Endothelial cell of umbilical vein (primary cell): ENCODE measurements at places on chromosomes 3 and 15. TPM values are rescaled to one million over a fixed set of nuclear protein-coding genes. Genes with fewer than 3 reads are reported as not detected.
A peak's percentile ranks its signal among the peaks of the same experiment; 100 is the strongest.

GRCh38 chr3:54756330-54756731, 171.5 kb downstream of the LRTM1 start:
- no peak for DNase-seq

DNA sequence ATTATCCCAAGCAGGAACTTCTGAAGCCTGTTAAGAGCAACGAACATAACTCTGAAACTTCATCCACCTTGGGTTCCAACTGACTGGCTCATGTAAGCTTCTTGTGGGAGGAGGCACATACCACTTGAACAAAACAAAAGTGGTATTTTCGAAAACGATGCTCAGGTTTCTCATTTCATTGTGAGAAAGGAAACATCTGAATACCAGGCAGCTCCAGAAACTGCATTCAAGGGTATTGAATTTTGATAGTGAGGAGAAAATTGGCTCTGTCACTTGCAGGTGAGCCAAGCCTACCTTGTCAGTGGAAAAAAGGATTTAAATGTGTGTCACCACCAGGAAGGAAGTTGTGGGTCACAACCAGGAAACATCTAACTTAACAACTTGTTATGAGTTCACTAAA, 218.1 kb upstream of the SATB1 start:
- DNase-seq: no peak

- DNase-seq: no peak
These were observed 55.7 kb downstream of the TNIK start for GRCh38 chr3:171404376-171404967.

DNA sequence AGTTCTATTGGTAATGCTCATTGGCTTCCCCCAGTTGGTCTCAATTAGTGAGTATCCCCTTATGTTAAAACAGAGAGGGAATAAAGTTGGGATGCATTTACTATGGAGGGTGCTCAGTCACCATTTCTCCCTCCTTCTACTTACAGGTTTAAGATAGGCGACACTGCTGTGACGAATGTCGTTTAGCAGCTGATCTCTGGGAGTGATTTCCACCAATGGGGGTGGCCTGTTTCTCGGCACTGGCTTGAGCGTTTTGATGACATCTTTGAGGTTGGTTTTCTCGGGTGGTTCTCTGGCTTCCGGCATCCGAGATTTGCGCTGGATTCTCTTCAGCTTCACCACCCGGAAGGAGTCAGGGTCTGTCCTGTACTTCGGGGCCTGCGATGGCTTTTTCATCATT, 3.8 kb downstream of the LMOD3 start:
- DNase-seq: no peak

The CHRNA7 gene
- 2.6 and 2.7 TPM in 2 replicates for total RNA-seq

GRCh38 chr3:134376786-134377426, 2.7 kb upstream of the AMOTL2 start:
- DNase-seq: no peak

GRCh38 chr3:39208463-39209055, 16.2 kb upstream of the XIRP1 start:
- peak; percentile 73 for DNase-seq

The PIF1 gene
- 45.4 and 52.7 TPM in 2 replicates for total RNA-seq

- DNase-seq: no peak
These were observed 378.3 kb upstream of the RGMA start for GRCh38 chr15:93467337-93467736.

DNA sequence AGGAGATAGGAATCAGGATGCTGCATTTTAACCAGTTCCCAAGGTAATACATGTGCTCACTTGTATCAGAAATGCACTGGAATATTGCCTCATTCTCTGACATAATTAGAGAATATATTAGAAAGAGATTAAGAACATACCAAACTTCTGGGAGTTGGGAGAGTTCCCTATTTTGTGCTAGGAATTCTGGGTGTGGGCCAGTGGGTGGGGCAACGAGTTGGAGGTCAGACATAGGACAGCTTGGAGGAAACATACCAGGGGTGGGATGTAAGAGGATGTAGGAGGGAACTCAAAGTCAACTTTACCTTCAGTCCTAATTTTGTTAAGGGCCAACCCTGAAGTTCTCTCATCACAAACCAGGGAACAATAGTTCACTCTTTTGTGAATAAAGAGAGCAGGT, 83.6 kb downstream of the SLC7A14 start:
- DNase-seq: no peak

DNA sequence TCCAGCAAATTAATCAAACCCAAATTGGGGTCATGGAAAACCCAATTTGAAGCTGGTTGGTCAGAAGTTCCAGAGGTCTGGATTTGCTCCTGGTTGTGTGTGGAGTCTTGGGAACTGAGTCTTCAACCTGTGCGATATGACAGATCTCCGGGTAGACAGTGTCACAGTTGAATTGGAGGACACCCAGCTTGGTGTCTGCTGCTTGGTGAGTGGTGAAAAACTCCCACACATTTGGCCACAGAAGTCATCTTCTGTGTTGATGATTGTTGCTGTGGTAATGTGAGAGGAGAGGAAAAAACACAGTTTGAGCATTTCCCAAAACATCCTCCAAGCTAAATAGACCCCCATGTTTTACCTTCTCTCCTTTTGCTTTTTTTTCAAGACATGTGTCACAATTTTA, 218.1 kb downstream of the TP63 start:
- no peak for DNase-seq

DNA sequence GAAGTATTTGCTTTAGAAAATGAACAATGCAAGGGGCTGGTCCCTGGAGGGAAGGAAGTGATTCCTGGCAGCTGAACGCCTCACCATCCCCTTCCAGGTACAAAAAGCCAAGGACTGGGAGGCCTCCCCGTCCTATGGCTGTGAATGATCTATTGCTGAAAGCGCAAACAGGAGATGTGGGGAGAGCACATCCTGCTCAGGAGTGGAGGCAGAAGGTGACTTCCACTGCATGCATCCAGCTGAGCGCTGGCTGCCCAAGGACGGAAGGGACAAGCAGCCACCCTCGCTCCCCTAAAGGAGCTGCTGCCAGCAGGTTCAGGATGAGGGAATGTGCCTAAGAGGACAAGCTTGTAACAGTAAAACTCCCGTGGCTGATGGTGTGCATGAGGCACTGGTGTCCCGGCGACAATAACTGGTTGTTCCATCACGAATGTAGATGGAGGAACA, 41.4 kb downstream of the ABTB1 start:
- peak; percentile 77 for DNase-seq

The PEX11A gene
- 3.2 and 3.7 TPM in 2 replicates for total RNA-seq
